ENCODE measurements at places on chromosomes 1 and 21. TPM values are rescaled to one million over a fixed set of nuclear protein-coding genes. Genes with fewer than 3 reads are reported as not detected.

Gene AMY1B
- total RNA-seq: not detected

- no peak for DNase-seq
Observed at GRCh38 chr1:230509281-230509977, 83.3 kb upstream of the PGBD5 start.

GRCh38 chr1:179288977-179289376 is 4.6 kb upstream of the SOAT1 start:
- no peak for DNase-seq

Gene APOBEC4
- not detected for total RNA-seq

Gene FCGR3A
- total RNA-seq: 14.7 TPM

- no peak for DNase-seq
Observed at GRCh38 chr1:183090391-183091006, 67.3 kb downstream of the LAMC1 start.

DNA sequence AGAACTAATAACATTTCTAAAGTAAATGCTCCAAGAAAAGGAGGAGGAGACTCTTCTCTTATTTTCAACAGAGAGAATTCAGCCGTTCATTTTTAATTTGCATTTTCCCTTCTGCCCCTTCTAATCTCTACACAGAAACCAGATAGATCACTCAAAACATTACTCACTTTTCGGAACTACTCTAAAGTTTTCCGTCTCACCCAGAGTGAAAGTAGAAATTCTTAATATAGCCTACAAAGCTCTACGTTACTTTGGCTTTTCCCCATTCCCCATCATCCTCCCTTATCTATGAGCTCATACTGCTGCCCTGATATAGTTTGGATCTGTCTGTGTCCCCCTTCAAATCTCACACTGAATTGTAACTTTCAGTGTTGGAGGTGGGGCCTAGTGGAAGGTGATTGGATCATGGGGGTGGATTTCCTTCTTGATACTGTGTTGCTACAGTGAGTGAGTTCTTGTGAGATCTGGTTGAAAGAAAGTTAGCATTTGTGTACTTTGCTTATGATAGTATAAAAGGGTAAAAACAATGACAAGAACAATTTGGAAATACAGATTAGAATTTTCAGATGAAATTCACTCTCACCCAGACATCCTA is 188.2 kb downstream of the AMY1C start:
- DNase-seq: no peak

GRCh38 chr1:231594123-231594522 is 32.5 kb upstream of the DISC1 start:
- no peak for DNase-seq

GRCh38 chr1:53439337-53440207 is 19.6 kb upstream of the DMRTB1 start:
- no peak for DNase-seq

- no peak for DNase-seq
Observed at GRCh38 chr1:110515041-110515440, 3.9 kb downstream of the KCNA10 start.

Gene CBS
- 15.8 TPM for total RNA-seq

GRCh38 chr1:110477041-110477440 is 26.1 kb downstream of the PROK1 start:
- no peak for DNase-seq

GRCh38 chr1:121519042-121519755 is 334.4 kb downstream of the SRGAP2C start:
- no peak for DNase-seq

DNA sequence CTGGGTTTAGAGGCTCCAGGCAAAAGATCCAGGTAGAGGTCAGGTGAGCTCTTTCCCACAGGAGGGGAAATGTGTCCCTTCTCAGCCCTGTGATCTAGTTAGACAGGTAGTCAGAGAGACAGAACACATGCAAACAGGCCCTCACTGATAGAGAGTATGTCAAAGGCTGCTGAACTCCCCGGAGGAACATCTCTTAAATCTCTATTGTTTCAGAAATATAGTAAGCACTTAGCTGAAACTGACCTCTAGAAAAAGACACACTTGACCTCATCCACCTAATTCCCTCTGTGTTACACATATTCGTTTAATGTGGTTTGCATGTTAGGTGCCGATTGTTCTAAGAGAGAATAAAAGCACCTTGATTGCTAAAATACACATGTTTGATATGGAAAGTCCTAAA is 23.3 kb downstream of the SUSD4 start:
- no peak for DNase-seq

DNA sequence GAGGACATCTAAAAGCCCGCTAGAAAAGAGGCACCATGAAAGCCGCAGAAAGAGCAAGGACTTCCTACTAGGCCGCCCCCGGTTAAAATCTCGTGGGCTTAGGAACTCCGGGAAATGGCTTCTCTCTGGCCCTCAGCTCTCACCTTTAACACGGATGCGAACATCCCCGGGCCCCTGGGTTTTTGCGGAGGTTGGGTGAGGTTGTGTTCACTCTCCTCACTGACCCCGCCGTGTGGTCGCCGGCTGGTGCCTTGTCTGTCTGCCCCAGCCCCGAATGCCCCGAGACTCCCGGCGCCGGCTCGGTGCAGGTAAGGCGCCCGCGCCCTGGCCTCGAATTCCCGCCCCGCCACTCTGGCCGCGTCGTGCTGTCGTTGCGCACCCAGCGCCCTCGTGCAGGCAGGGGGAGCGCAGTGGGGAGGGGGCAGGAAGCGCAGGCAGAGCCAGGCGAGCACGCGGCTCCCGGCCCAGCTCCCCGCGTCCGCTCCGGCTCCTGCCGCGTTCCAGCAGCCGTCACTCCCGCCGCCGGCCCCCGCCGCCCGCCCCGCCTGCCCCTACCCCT is at the start of gene SHISAL2A:
SHISAL2A (plus strand) TSS at position 437 of the 559 bp plus-strand sequence. CDS start 326 bp downstream, outside the sequence.
- peak; percentile 81 for DNase-seq

DNA sequence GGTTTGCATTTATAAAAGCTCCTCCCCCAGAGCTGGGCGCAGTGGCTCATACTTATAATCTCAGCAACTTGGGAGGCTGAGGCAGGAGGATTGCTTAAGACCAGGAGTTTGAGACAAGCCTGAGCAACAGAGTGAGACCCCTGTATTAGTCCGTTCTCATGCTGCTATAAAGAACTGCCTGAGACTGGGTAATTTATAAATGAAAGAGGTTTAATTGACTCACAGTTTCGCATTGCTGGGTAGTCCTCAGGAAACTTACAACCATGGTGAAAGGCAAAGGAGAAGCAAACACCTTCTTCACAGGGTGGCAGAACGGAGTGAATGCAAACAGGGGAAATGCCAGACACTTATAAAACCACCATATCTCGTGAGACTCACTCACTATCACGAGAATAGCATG is 52.5 kb downstream of the ZNF684 start:
- DNase-seq: no peak

Gene PIGR
- 0.22 TPM for total RNA-seq

DNA sequence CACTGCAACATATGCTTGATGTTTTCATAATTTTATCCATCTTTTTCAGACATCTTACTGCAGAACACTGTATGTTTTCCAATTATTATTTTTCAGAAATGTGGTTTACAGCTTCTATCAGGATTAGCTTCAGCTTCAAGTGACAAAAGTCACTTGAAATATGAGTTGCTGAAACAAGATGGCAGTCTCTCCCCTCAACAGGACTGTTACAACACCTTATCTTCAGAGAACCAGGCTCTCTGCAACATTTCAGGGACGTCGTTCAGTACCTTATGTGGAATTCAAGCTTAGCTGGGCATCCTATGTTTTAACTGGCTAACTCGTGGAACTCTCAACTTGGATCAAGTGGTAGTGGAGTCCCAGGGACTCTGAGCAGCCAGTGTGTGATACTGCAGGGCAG is 2.0 kb upstream of the UBE2G2 start:
- no peak for DNase-seq

DNA sequence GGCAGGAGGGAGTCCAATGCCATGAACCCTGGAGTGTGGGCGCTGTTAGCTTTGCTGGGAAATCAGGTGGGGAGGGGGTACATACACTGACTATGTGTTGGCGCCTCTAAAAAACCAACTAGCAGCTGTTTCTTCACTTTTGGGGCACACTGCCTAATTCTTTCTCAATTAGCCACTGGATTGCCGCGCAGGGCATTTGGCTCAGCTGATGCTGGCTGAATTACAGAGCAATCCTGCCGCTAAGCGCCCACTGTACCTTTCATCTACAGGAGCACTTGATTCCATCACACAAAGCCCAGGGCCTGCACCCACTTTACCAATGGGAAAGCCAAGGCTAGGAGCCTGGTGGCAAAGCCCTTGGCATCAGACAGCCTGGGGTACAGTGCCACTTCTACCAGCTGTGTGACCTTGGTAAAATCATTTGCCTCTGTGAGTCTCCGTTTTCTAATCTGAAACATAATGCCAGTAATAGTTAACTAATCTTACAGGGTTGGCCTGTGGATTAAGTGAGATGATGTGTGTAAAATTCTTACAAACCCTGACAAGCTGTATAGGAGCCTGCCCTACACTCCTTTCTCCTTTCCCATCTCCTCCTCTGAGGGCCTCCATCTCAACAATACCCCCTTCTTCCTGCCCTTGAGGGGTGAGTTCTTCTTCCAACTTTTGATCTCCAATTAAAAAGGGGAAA is 59.0 kb downstream of the UBE2T start:
- DNase-seq: peak; percentile 69

GRCh38 chr1:94827434-94827833 is 7.3 kb downstream of the SLC44A3 start:
- DNase-seq: no peak

GRCh38 chr1:233144434-233144833 is 151.1 kb downstream of the PCNX2 start:
- no peak for DNase-seq

GRCh38 chr1:92554216-92554615 is 67.5 kb upstream of the GFI1 start:
- no peak for DNase-seq

Gene FMO5
- total RNA-seq: 0.62 TPM

Gene HES5
- total RNA-seq: 2.0 TPM

Gene GFI1
- 0.19 TPM for total RNA-seq

DNA sequence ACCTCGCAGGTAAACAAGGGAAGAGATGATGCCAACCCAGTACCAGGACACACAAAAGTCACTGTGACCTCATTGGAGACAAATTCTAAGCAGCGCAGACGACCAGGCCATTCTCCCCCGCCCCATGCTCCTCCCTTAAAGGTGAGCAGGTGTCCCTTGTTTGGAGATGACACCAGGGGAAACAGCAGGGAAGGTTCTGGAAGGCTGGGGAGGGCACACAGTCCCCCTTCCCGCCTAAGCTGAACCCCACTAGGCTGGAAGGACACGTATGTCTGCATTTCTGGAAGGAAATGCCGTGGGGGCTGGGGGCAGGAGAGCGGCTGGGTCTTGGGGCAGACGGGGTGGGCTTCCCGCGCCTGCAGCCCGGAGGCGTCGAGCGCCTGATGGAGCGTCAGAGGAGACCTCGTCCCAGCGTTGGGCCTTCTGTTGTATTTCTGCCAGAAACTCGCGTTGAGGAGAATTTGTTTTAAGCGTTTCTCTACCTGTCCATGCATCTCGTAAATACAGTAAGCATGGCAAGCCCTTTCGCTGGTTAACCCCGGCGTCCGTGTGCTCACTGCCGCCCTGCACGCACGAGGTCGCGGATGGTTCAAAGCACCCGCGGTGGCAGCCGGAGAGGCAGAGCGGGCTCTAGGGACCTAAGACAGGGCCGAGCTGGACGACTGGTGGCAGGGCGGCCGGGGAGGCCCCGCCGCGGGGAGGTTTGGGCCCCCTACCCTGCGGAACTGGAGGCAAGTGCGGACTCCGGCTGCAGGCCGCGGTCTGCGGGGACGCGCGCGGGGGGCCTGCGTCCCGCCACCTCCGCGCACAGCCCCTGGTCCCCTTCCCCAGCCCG is 1.2 kb upstream of the LHX4 start:
- peak; percentile 65 for DNase-seq
